Muscle of leg (tissue), 16 donors: ENCODE measurements at places on chromosomes 12 and 14. TPM values are rescaled to one million over a fixed set of nuclear protein-coding genes. Genes with fewer than 3 reads are reported as not detected.

Gene SLC24A4
- 1.8 TPM for total RNA-seq

Gene IL23A
- total RNA-seq: 0.18 TPM

Gene FSCB
- 0.04 TPM for total RNA-seq

Gene KITLG
- 17.9 TPM for total RNA-seq

Gene C3AR1
- 3.7 TPM for total RNA-seq

Gene SIX6
- not detected for total RNA-seq

Gene SLC11A2
- total RNA-seq: 23.4 TPM

Gene NELL2
- total RNA-seq: 1.5 TPM

GRCh38 chr12:132828706-132829534 is at the start of gene GOLGA3:
TSS of gene GOLGA3 (minus strand) at chr12:132828869. CDS start at chr12:132822128, 6,741 bp downstream.
- peaks cover 23% of the 10 kb centered on the region for H3K4me1 ChIP-seq
- H3K27ac ChIP-seq: peak within 1 kb of the TSS; percentile 98
- no peaks in the 10 kb centered on the region for H3K27me3 ChIP-seq
- peak within 1 kb of the TSS; percentile 90 for H3K4me3 ChIP-seq
- peaks cover 36% of the 10 kb centered on the region for H3K36me3 ChIP-seq

- H3K27me3 ChIP-seq: no peaks in the 10 kb centered on the region
- peak; percentile 53 for DNase-seq
- no peak overlapping the region for H3K27ac ChIP-seq
- no peaks in the 10 kb centered on the region for H3K36me3 ChIP-seq
- H3K4me3 ChIP-seq: no peak overlapping the region
These were observed 37.3 kb downstream of the ACTN1 start for GRCh38 chr14:68941820-68942219.

- H3K27me3 ChIP-seq: no peaks in the 10 kb centered on the region
- DNase-seq: peak; percentile 16
- no peak overlapping the region for H3K27ac ChIP-seq
- H3K4me1 ChIP-seq: no peaks in the 10 kb centered on the region
- H3K4me3 ChIP-seq: no peak overlapping the region
These were observed 76.2 kb downstream of the PDZRN4 start for GRCh38 chr12:41264281-41264680.

DNA sequence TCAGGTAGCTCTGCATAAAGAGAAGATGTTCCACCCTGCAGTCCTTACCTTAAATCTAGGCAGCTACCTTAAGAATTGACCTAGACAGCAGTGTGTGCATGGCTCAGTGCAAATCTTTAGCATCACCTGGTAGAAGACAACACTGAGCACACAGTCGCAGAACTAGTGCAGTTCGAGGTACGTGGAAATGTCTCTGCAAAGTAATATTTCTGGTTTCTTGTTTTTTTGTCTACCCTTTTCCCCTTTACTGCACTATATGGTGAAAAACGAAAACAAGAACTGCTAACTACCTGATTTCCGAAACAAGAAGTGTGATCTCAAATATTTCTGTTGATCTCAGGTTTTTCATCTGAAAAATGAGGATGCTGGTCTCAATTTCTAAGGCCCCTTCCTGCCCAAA is 82.5 kb downstream of the ETV6 start:
- no peaks in the 10 kb centered on the region for H3K27me3 ChIP-seq
- H3K36me3 ChIP-seq: peaks cover 2% of the 10 kb centered on the region
- peaks cover 4% of the 10 kb centered on the region for H3K4me1 ChIP-seq
- no peak overlapping the region for H3K4me3 ChIP-seq

DNA sequence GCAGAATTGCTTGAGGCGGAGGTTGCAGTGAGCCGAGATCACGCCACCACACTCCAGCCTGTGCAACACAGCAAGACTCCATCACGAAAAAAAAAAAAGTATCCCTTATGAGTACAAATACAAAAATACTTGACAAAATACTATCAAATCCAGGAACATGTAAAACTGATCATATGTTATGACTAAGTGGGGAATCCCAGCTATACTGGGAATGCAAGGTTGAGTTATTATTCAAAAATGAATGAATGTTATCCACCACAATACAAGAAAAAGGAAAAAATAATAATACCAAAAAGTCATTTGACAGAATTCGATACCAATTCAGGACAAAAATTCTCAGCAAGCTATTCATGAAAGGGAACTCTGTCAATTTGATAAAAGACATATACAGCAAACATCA is 32.6 kb downstream of the MOK start:
- DNase-seq: no peak
- no peaks in the 10 kb centered on the region for H3K4me1 ChIP-seq
- no peaks in the 10 kb centered on the region for H3K27me3 ChIP-seq
- no peak overlapping the region for H3K4me3 ChIP-seq

GRCh38 chr12:2783936-2784600 is 10.7 kb upstream of the FKBP4 start:
- H3K27me3 ChIP-seq: peaks cover 18% of the 10 kb centered on the region
- no peak overlapping the region for H3K27ac ChIP-seq
- peaks cover 8% of the 10 kb centered on the region for H3K4me1 ChIP-seq

GRCh38 chr14:96103560-96104460 is 64.6 kb downstream of the C14orf132 start:
- no peak for DNase-seq
- H3K4me1 ChIP-seq: peaks cover 17% of the 10 kb centered on the region
- peaks cover 3% of the 10 kb centered on the region for H3K27me3 ChIP-seq
- no peak overlapping the region for H3K4me3 ChIP-seq
- H3K36me3 ChIP-seq: no peaks in the 10 kb centered on the region

DNA sequence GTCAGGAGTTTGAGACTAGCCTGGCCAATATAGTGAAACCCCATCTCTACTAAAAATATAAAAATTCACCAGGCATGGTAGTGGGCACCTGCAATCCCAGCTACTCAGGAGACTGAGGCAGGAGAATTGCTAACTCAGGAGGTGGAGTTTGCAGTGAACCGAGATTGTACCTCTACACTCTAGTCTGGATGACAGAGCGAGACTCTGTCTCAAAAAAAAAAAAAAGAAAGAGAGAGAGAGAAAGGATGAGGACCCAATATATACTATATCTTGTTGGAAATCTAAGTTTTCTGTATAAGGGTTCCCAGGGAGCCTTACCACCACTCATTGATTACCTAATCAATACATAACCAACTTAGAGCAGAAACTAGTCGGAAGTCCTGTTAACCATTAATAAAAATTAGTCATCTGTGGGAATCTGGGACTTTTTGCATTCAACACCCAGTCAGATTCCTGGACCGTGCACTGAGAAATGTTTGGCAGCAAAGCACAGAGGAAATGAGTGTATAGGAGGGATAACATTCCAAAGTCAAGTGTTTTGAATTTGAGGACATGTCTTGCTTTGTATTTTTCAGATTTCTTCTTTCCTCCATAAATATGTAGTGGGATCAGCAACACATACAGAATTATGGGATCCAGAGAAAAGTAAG is 44.8 kb upstream of the NR2C1 start:
- no peaks in the 10 kb centered on the region for H3K4me1 ChIP-seq
- no peaks in the 10 kb centered on the region for H3K36me3 ChIP-seq
- no peak overlapping the region for H3K27ac ChIP-seq

DNA sequence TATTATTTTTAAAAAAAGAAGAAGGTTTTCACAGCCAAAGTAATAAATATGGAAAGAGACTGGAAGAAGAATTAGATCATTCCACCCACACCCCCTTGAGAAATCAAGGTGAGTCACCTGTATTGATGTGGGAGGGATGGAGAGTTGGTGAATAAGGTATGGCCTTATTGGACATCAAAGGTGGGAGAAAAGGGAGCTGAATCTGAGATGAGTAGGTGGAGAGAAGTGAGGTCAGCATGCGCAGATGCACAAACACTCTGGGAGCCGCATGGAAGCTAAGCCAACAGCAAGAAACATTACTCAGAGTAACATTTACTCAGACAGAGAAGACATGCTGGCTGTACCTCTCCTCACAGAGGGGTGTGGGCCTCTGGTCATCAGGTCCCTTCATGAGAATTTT is 113.1 kb upstream of the FOXG1 start:
- H3K4me3 ChIP-seq: no peak overlapping the region
- no peaks in the 10 kb centered on the region for H3K36me3 ChIP-seq
- H3K4me1 ChIP-seq: no peaks in the 10 kb centered on the region
- DNase-seq: no peak

- H3K27me3 ChIP-seq: no peaks in the 10 kb centered on the region
- H3K27ac ChIP-seq: no peak overlapping the region
- no peak overlapping the region for H3K4me3 ChIP-seq
- no peaks in the 10 kb centered on the region for H3K4me1 ChIP-seq
These were observed 328.2 kb upstream of the NOVA1 start for GRCh38 chr14:26925876-26926584.

GRCh38 chr14:64281805-64282204 is 12.4 kb downstream of the ESR2 start:
- no peaks in the 10 kb centered on the region for H3K36me3 ChIP-seq
- no peak for DNase-seq
- no peaks in the 10 kb centered on the region for H3K4me1 ChIP-seq
- no peak overlapping the region for H3K4me3 ChIP-seq
- no peak overlapping the region for H3K27ac ChIP-seq

GRCh38 chr12:52364901-52365489 is 2.3 kb downstream of the KRT85 start:
- no peak overlapping the region for H3K4me3 ChIP-seq
- H3K36me3 ChIP-seq: no peaks in the 10 kb centered on the region
- no peak overlapping the region for H3K27ac ChIP-seq

DNA sequence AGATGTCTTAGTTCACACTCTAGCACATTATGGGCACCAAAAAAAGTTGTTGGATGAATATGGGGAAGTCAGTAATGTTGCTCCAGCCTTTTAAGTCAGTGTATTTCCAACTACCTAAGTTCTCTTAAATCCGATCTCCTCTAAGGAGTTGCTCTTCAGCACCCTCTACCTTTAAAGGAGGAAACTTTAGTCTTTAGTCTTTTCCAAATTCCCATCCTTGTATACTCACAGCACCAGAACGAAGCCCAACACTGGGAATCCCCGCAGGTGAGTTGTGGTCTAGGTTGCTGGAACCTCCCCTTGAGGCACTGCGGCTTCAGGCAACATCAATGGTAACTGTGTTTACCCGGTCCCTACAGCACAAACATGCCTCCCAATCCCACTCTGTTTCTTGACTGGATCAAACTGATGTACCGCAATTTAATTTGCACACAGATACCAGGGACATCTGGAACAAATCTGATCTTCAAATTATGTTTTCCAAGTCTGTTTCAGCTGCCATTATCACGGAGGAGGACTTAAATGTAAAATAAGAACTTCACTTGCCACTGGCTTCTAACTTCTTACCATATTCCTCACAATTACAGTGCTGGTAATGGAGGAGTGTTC is 179.0 kb downstream of the FOXN3 start:
- H3K27me3 ChIP-seq: no peaks in the 10 kb centered on the region
- peaks cover 20% of the 10 kb centered on the region for H3K4me1 ChIP-seq
- H3K27ac ChIP-seq: no peak overlapping the region
- no peak for DNase-seq
- H3K4me3 ChIP-seq: no peak overlapping the region

DNA sequence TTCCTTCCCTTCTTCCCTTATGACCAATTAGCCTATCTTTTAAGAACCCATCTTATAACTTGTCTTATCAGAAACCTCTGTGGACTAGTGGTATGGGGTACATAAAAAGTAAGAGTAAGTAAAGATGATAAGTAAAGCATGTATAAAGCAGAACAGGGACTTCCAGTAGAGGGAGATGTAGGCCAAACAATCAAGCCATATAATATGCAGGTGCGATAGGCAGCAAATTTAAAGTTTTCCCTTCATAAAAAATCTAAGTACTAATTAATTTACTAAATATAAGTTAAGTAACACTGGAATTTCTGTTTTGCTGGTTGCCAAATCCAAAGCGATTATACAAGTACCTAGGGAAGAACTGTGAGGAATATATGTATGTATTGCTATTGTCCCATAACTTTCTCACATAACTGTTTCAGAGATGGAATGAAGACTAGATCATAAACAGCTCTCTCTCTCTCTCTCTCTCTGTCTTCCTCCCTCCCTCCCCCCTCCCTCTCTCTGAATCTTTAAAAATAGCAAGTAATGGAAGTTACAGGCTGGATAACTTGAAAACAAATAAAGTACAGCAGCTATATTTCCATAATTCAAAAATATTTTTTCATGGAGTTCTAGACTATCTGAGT is 25.7 kb downstream of the METTL25 start:
- DNase-seq: peak; percentile 65
- no peaks in the 10 kb centered on the region for H3K4me1 ChIP-seq
- H3K4me3 ChIP-seq: no peak overlapping the region
- no peak overlapping the region for H3K27ac ChIP-seq
- peaks cover 8% of the 10 kb centered on the region for H3K36me3 ChIP-seq
- H3K27me3 ChIP-seq: no peaks in the 10 kb centered on the region

DNA sequence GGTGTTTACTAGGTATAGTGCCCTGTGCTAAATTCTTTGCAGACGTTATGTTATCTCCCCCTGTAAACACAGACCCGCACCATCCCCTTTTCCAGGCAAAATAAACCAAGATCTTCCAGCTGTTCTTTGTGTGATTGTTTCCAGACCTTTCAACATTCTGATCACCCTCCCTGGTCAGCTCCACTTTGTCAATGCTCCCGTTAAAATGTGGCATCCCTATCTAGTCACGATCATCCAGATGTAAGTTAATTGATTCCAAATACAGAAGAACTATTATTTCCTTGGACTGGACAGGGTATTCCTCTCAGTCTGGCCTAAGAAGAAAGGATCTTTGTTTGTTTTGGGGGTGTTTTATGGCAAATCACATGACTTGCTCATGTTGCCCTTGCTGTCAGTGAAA is 127.6 kb upstream of the ARID2 start:
- H3K36me3 ChIP-seq: no peaks in the 10 kb centered on the region
- H3K4me3 ChIP-seq: no peak overlapping the region
- H3K27me3 ChIP-seq: no peaks in the 10 kb centered on the region
- no peak for DNase-seq

- no peak overlapping the region for H3K27ac ChIP-seq
- no peak for DNase-seq
- H3K4me3 ChIP-seq: no peak overlapping the region
- no peaks in the 10 kb centered on the region for H3K27me3 ChIP-seq
- no peaks in the 10 kb centered on the region for H3K36me3 ChIP-seq
These were observed 11.3 kb upstream of the C12orf76 start for GRCh38 chr12:110059651-110060000.

- H3K27me3 ChIP-seq: no peaks in the 10 kb centered on the region
- no peak overlapping the region for H3K4me3 ChIP-seq
- no peak for DNase-seq
- no peak overlapping the region for H3K27ac ChIP-seq
These were observed 216.7 kb downstream of the FOXG1 start for GRCh38 chr14:28983279-28983678.

GRCh38 chr12:52189376-52190174 is 2.2 kb downstream of the KRT80 start:
- no peak overlapping the region for H3K27ac ChIP-seq
- DNase-seq: no peak
- H3K36me3 ChIP-seq: no peaks in the 10 kb centered on the region

GRCh38 chr12:130982565-130983225 is 29.0 kb downstream of the ADGRD1 start:
- no peak for DNase-seq
- peaks cover 3% of the 10 kb centered on the region for H3K27me3 ChIP-seq
- no peak overlapping the region for H3K4me3 ChIP-seq
- no peak overlapping the region for H3K27ac ChIP-seq
- H3K4me1 ChIP-seq: peaks cover 3% of the 10 kb centered on the region
